Naive thymus-derived CD8-positive, alpha-beta T cell (primary cell): ENCODE measurements at places on chromosomes 2 and 18.

DNA sequence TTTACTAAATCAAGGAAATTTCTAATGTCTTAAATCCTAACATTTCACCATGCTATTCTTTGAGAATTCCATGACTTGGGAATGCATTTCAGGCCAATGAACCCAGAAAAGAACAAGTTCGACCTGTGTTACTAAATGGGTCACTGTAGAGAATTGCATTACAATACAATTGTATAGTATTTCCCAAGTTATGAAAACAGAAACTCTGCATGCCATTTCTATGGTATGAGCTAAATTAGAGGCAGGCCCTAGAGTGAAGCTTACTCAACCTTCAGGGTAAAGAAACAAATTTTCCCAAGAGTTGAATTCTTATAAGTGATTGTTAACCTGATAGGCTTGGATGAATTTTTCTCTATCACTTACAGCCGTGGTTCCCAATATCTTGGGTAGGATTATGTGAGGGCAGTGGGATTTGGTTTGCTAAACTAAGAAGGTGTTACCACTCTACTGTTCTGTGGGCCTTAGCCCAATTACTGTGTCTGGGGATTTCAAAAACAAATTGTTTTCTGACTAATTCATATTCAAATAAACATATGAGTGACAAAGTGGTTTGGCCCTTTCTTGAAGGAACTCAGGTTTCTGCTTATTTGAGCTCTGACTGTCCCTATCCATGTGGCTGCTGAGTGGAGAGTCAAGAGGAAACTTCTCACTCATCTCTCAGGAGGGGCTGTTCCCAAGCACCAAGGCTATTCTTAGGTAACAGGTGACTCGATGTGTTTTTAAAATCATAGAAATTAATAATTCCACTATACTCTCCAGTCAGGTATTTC is 11.2 kb upstream of the SERPINB7 start:
- no peak for DNase-seq

DNA sequence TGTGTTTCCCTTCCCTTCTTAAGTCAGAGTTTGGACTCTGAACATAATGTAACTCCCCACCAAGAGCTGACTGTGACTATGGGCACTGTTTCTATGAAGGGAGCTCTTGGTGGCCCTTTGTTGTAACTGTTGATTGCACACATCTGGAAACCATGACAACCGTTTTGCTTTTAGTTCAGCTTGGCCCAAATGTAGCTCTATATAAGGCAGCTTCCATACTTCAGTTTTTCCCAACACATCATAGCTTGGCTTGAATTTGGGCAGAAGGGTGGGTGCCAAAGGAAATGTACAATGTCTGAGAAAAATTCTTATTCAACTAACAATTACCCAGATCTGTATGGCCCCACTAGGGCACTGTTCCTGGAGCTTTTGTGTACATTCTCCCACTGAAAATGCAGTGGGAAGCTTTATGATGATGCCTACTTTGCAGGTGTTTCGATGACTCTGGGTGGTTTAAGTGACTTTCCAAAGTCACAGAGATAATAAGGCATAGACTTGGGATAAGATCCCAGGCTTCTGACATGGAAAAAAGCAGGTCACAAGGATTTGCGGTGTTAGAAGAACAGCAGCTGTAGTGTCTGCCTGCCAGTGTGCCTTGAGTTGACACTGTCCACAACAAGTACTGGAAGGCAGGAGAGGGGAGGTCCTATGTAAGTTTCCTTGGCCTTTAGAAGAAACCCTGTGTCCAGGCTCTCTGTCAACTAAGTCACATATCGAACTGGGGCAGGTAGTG is 2.4 kb upstream of the CETN1 start:
- no peak for DNase-seq

DNA sequence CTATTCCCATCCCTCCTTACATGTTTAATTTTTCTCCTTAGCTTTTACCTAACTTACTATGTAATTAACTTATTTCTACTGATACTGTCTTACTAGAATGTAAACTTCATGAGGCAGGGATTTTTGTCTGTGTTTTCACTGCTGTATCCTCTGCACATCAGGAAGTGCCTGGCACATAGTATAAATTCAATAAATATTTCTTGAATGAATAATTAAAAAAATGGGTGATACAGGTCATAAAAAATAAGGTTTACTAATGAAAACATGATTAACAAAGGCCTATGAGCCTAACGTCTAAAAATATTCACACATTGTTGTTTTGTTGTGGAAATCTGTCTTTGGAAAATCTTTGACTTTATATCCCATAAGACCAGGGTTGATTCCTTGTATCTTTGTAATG is 4.5 kb downstream of the RBKS start:
- DNase-seq = no peak

DNA sequence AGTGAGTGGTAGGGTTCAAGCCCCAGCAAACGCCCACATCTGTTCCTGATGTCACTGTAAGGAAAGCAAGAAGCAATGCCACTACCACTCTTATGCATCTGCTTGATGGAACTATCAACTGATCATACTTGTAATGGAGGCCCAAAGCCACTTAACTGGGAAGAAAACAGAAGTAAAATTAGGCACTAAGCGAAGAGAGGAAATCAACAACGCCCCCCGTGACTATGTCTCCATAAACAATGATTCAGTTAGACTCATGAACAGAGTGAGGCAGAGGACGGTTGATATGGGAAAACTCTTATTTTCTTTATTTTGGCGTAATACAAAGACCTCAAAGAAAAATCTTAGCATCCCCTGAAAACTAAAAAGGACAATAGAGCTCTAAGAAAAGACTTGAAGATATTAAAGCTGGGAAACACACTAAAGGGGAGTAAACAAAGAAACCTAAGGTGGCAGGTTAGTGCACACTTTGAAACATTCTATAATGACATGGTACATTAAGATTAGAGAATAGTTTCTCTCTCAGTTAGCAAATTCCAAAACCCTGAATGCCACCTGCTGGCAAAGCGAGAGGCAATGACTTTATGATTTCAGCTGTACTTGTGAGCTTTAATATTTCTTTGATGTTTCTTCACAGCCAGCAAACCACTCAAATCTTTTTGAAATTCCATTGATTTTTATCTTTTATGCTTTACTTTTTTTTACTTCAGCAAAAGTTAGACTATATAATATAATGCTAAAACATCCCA is 86.5 kb downstream of the LRP2 start:
- no peak for DNase-seq

- DNase-seq = no peak
Measured at GRCh38 chr18:14942275-14942674, 194.3 kb downstream of the ANKRD30B start.

DNA sequence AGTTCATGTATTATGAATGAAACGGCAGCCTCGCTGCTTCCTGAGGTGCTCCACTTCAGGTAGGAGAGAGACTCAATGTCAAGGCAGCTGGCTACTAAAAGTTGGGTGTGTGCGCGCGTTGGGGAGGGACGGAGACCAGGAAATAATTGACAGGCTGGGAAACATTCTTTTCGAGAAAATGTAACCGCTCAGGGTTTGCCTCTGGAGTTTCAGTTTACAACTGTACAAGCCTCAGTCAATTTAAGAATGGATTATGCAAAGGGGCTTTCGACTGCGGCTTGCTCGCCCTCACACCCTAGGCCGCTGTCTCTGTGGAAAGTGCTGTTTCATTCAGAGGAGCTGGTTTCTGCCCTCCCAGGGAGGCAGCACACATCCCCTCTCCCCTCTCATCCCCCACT is 4.4 kb upstream of the SPRED2 start:
- DNase-seq = no peak

DNA sequence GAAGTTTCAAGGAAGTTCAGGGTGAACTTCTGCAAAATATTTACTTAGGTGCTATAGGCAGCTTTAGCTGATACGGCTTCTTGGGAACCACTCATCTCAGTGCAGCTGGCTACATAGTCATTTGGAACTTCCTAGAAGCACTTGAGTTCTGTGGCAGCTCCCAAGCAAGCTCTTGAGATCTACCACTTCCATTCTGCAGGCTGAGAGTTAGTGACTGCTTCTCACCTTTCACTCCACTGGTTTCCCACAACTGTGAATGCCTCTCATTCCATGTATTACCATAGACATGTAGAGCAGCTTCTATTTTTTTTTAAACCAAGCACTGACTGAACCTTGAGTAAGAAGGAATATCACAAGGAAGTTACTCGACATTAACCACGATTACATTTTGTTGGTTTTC is 994.1 kb upstream of the ACVR2A start:
- DNase-seq = no peak

DNA sequence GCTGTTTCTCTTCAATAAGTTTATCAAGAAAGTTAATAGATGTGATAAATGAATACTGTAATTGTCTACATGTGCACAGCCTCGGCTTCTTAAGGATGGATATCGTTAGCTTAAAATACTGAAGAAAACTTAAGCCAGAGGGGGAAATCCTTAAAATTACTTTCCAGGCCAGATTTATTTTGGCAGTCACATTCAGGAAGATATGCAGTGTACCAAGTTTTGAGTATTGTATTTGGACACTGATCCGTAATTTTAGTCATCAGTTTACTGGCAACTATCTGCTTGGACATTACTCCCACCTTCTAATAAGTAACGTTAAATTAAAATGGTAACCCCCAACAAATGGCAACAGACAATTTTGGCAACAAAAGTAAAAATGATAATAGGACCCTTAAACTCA is 770.0 kb upstream of the ZEB2 start:
- no peak for DNase-seq
